ENCODE measurements at places on chromosomes 6 and 20.

DNA sequence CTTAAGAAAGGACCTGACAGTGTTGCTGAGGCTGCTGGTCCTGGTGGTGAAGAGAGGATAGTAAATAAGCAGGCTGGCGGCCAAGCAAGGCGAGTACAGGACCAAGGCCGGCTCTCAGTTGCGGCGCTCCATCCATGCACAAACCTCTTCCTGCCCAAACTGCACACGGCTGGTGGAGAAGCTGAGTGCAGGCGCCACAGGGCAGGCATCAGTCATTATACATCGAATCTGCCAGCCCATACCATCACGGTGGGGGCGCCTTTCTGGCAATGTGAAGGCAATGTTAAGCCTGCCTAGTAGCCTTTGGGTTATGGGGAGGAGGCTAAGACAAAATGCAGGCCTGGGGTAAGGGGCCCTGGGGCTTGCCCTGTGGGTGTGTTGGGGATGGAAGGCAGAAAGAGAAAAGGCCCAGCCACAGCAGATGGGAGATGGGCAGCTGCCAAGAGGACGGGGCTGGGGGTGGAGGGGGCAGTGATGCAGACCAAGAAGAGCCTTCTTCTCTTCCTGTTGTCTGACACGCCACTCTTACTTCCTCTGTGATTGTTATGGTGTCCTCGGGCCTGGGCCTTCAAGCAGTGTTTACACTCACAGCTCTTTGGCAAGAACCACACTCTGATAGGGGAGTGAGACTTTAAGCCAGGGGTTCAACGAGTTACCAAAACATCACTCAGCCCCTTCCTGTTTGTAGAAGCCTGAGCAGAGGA is 20.3 kb upstream of the KCNK16 start:
- DNase-seq = peak; percentile 42

DNA sequence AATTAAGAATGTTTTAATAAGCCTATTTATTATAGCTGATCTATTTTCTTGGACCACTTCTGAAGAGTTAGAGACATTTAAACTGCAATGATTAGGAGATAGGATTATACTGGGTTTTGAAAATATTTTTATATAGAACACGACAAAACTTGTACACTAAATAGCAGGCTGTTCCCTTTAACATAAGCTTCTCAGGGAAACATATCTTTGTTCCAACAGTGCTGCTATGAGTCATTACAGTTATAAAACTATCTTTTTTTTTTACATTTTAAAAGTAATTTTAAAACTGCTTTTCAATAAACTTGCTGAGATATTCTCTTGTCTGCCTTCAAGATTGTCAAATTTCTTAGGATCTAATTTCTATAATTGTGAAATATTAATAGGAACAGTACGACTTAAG is 389.1 kb downstream of the ARHGAP18 start:
- DNase-seq = no peak

DNA sequence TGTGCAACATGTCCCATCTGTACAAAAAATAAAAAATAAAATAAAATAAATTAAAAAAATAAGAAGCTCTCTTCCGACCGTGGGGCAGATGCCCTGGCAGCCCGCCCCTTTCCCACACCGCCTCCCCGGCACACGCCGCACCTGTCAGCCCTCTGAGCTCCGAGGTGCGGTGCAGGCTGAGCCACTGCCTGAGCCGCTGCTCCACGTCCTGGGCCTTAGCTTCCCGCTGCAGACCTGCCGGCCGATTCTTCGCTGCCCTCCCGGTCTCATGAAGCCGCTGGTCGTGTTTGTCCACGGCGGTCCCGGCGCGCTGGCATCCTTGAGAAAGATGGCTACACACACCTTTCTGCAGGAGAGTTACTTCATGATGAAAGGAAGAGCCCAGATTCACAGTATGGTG is 10.7 kb upstream of the CLPSL2 start:
- DNase-seq = peak; percentile 4

- peak; percentile 22 for DNase-seq
Measured at GRCh38 chr6:105484238-105485161, 81.6 kb upstream of the PREP start.

GRCh38 chr20:38092260-38092857 is 58.8 kb downstream of the RPRD1B start:
- no peak for DNase-seq

DNA sequence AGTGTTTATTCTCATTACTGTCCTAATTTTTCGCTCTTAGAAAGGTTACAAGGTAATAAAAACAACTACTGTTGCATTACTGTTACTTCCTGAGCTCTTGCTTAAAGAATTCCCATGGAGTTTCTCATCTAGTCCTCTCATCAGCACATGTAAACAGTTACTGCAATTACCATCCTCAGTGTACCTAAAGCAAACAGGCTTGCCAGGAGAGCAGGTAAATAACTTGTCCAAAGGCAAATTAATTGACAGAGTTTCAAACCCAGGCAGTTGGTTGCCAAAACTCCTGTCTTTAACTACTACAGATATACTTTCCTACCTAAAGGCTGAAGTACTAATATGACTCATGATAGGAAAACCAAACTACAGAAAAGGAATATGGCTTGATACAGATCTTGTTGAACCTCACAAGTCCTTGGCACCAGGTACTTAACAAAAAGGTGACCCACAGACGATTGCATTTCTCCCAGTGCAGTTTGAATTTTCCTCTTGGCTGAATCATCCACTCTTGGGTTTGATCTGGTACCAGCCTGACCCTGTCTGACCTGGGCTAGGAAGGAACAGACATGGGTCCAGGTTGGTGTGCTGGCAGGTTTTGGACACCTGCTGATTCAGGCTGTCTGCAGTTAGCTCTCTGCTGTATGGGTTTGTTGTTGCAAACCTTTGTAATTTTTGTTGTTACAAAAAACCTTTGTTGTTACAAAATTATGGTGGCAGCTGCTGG is 153.0 kb downstream of the CFAP61 start:
- DNase-seq = no peak

DNA sequence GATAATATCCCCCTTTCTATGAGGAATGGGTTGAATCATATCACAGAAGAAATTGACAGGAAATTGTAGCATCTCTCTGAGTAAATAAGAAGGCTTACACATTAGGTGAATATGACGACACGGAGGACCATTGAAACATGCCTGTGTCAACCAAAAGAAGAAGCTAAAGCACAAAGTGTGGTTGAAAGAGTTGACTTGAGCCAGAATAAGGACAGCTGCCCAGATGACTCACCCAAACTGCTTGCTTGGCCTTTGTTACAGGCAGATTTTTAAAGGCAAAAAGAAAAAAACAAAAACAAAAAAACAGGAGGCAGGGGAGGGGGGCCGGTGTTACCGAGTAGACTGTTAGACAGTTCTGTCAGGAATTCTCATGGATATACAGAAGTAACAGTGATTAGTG is 129.8 kb upstream of the EDN1 start:
- DNase-seq = no peak

All from GM10248 (cell line).